ENCODE measurements at places on chromosomes 16 and 17. TPM values are rescaled to one million over a fixed set of nuclear protein-coding genes. Genes with fewer than 3 reads are reported as not detected.

DNA sequence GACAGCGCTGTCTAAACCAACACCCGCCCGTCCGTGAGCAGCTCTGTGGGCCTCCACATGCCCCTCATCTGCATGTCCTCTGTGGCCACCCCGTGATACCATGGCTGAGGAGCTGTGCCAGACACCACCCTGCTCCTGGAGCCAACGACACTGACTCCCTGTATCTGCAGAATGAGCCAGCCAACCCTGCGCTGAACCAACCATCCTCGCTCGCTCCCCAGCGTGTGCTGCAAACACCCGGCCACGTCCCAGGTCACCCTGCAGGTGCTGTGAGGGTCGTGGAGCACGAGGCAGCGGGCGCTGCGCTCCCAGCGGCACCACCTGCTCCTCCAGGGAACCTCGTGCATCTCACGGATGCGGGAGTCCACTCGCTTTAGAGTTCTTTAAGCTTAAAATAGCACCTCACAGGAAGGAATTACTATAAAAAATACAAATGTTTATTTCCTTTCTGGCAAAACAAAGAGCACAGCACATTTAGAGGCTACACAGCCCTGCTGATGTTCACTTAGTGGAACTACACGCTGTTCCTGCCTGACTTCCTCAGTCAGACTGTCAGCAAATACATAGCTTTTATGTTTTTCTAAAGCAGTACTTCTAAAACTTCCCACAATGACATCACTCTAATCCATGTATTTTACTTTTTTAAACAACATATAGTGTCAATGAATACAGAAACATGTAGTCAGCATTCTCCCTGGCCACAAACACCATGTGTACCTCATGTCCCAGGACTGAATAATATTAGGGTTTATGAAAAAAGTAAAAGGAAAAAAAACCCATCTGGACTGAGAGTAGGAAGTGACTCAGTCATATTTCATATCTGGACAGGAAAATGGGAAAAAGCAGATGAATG, 43.5 kb downstream of the MAP1LC3B start:
- H3K27ac ChIP-seq, result no peak overlapping the region
- H3K4me1 ChIP-seq, result peaks cover 21% of the 10 kb centered on the region
- no peak overlapping the region for H3K4me3 ChIP-seq
- H3K36me3 ChIP-seq, result peaks cover 2% of the 10 kb centered on the region
- DNase-seq, result peak; percentile 27
- no peaks in the 10 kb centered on the region for H3K27me3 ChIP-seq

- H3K27me3 ChIP-seq, result no peaks in the 10 kb centered on the region
- H3K4me3 ChIP-seq, result no peak overlapping the region
- H3K27ac ChIP-seq, result no peak overlapping the region
- H3K4me1 ChIP-seq, result no peaks in the 10 kb centered on the region
- no peak for DNase-seq
- H3K36me3 ChIP-seq, result no peaks in the 10 kb centered on the region
These were observed 77.0 kb upstream of the TMEM132E start for GRCh38 chr17:34502426-34502825.

SLC6A2 gene
- not detected for total RNA-seq

DNA sequence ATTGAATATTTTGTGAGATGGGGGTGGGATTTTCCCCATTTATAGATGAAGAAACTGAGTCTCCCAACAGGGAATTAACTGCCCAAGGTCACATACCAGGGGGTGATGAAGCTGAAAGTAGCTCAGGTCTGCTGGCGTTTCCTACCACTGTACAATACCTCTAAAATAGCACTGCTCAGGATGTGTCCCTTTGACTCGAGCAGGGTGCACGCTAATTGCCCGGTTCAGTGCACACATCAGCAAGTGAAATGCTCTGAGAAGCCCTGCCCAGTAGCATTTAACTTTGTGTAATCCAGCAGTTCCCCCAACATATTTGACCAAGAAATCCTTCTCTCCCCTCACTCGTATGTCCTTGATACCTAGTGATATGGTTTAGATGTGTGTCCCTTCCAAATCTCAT, 50.1 kb upstream of the DDX52 start:
- H3K4me3 ChIP-seq, result no peak overlapping the region
- no peaks in the 10 kb centered on the region for H3K27me3 ChIP-seq
- no peaks in the 10 kb centered on the region for H3K4me1 ChIP-seq
- no peaks in the 10 kb centered on the region for H3K36me3 ChIP-seq

CDRT15L2 gene
- not detected for total RNA-seq

- no peaks in the 10 kb centered on the region for H3K27me3 ChIP-seq
- H3K36me3 ChIP-seq, result no peaks in the 10 kb centered on the region
- DNase-seq, result no peak
- H3K4me1 ChIP-seq, result peaks cover 45% of the 10 kb centered on the region
- no peak overlapping the region for H3K4me3 ChIP-seq
- no peak overlapping the region for H3K27ac ChIP-seq
These were observed 2.5 kb downstream of the CARHSP1 start for GRCh38 chr16:8866118-8866883.

DNA sequence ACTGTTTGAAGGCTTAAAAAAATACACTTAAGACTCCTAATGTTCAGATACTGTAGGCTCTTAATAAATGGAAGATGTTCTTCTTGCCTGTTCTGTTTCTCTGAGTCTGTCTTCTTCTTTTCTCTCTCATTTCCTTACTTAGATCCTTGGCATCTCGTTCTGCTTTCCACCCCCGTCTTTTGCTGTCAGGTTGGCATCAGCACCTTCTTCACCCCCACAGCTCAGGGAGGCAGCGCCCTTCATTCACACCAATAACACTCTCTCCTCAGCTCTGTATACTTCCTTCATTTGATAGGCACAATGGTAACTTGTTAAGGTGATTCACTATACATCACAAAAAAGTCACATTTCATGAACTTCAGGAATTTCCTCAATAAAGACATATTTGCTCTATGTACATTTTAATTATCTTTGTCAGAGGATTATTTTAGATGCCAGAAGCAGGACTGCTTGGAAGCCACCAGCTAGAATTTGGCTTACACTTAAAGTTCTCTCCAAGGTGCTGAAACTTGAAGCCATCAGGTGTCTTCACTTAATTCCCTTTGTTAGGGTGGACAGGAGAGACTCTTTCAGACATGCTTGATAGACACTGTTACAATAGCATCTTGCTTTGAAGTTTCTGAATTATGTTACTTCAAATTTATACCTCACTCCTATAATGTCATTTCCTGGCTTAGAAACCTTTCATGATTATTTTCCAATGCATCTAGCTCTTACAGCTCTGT, 670.1 kb upstream of the C16orf82 start:
- no peaks in the 10 kb centered on the region for H3K36me3 ChIP-seq
- no peak for DNase-seq
- no peak overlapping the region for H3K27ac ChIP-seq
- no peaks in the 10 kb centered on the region for H3K4me1 ChIP-seq
- H3K4me3 ChIP-seq, result no peak overlapping the region
- no peaks in the 10 kb centered on the region for H3K27me3 ChIP-seq

DNA sequence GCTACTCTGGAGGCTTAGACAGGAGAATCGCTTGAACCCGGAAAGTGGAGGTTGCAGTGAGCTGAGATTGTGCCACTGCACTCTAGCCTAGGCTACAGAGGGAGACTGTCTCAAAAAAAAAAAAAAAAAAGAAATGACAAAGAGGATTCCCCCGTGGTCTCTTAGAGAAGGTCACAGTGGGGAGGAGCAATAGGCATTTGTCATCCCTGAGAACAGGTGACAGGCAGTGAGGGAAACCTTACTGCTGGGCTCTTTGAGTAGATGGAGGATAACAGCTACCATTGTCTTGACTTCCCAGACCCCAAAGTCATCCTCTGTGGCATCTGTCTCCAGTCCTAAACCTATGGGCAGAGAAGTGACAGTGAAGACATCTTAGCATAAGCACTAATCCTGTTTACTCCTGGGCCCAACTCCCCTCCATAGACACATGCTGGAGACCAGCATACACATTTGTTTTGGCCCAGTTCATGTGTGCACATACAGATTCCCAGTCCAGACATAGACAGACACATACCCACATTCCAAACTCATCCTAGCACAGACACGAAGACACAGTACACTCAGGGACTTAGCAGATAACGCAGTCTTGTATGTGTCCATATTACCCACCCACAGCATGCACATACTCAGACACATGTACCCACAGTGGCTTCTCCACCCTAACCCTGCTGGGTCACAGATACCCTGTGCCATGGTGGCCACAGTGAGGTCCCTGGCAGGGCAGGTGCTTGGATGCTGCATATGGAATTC, 2.7 kb downstream of the ESRP2 start:
- H3K4me3 ChIP-seq, result no peak overlapping the region
- H3K4me1 ChIP-seq, result peaks cover 21% of the 10 kb centered on the region
- peak; percentile 60 for DNase-seq

HBZ gene
- total RNA-seq, result not detected

DNA sequence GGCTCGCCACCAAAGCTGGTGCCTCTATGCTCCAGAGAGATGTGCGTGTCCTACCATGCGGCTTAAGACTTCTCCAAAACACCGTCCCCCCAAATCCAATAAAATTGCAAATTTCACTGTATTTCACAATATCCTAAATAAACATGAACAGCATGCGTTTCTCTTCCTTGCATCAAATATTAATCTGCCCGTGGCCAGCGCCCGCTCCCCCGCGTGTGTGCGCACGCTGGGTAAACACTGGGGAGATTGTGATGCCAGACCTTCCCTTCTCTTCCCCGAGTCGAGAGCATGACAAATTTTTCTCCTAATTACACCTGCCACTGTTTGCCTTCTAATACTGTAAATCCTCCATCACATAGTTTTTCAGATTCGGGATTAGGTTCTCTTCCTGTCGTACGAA, 148.1 kb downstream of the MRM1 start:
- peaks cover 2% of the 10 kb centered on the region for H3K27me3 ChIP-seq
- H3K36me3 ChIP-seq, result no peaks in the 10 kb centered on the region
- H3K27ac ChIP-seq, result no peak overlapping the region
